ENCODE measurements at places on chromosomes 16 and 17.

GRCh38 chr16:85300406-85300968 is 188.2 kb upstream of the CIBAR2 start:
- DNase-seq, result no peak

GRCh38 chr17:28563475-28563874 is 7.8 kb downstream of the PIGS start:
- DNase-seq, result no peak

GRCh38 chr16:7871979-7872378 is 539.3 kb downstream of the RBFOX1 start:
- DNase-seq, result no peak

DNA sequence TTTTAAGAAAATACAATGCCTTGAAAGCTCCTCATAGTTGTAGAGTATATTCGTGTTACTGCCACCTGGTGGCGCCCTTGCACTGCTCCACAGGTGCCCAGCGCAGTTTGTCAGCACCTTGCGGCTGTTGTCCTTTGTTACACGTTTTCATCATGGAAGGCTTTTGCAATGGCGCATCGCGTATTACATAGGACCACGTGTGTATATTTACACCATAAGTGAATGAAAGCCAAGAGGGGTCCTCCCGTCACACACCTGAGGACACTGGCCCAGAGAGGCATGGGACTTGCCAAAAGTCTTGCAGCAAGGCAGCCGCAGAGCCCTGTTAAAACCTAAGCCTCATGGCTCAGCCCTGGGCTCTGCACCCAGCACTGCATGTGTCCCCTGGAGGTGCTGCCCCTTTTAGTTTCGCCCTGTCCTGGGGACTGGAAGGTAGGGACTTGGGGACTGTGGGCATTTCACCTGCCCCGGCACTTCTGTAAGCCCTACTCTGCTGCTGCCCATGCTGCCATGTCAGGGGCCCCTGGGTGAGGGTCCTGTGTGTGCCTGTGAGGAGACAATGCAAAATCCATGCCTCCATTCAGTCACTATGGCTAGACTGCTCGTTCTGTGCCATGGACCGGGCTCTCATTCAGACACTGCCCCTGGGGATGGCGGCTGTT is 24.3 kb downstream of the POLR3E start:
- DNase-seq, result peak; percentile 72

DNA sequence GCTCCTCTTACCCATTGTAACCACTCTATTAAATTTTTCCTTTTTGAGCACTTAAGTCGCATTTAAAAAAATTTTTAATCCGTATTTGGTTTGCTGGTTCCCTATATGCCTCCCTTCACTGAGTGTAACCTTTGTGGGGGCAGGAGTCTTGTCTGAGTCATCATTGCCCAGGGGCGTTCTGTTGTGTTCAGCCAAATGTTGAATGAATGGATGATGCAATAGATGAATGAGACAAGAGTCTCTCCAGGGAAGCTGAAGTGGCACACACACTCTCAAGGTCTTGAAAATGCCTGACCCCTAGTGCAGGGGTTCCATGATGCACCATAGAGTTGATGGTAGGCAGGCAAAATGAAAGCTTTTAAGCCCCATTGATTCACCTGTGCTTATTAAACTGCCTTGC is 123.0 kb upstream of the RBFOX1 start:
- no peak for DNase-seq

- DNase-seq, result no peak
These were observed 82.0 kb upstream of the ASIC2 start for GRCh38 chr17:33375103-33375502.

DNA sequence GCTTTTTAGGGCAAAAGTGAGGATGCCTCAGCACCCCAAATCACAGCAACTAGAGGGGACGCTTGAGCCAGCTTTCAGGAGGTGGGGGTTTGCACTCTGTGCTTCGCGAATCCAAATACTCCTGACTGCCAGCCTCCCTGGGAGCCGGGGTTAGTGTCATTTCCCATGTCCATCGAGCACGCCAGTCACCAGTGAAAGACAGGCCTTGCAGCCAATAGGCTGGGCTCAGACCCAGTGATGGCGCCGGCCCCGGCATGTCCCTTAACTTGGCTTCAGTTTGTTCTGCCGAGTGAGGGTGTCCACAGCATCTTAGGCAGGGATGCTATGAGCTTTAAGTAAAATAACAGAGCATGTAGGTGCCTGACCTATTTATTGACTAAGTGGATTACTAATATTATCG is 50.9 kb upstream of the CDC42EP4 start:
- DNase-seq, result no peak

GRCh38 chr16:85004587-85005205 is 6.6 kb downstream of the ZDHHC7 start:
- DNase-seq, result no peak

- DNase-seq, result no peak
These were observed 63.0 kb upstream of the ERCC4 start for GRCh38 chr16:13856811-13857511.

GRCh38 chr17:31570951-31571892 is 179.7 kb downstream of the RAB11FIP4 start:
- no peak for DNase-seq

- no peak for DNase-seq
These were observed 56.5 kb downstream of the SPAG9 start for GRCh38 chr17:51064061-51064735.

- DNase-seq, result no peak
These were observed 239.3 kb upstream of the EEF2KMT start for GRCh38 chr16:5336941-5337340.

DNA sequence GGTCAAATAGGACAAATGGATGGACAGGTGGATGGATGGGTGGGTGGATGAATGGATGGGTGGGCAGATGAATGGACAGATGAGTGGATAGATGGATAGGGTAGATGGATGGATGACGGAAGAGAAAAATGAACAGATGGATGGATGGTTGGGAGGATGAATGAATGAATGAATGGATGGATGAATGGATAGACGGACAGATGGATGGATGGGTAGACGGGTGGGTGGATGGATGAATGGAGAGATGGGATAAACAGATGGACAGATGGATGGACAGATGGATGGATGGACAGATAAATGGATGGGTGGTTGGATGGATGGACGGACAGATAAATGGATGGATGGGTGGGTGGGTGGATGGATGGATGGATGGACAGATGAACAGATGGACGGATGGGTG is 232.8 kb downstream of the GRIN2A start:
- DNase-seq, result no peak

DNA sequence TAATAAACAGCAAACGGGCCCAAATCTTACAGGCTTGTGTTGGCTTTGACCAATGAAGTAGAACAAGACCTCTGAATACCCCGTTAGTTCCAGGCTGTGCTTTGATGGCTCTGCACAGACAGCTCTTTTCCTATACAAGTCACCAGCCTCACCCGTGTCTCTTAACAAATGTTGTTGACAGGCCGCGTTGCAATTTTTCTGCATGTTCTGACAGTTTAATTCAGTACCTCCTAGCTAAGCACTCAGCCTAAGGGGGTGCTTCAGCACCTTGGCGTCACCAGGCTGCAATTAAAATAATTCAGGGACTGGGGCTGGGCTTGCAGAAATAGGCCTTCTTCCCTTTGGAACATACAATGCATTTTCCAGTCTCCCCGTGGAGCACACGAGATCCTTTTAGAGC is 500.1 kb downstream of the MAF start:
- DNase-seq, result no peak

GRCh38 chr17:29905086-29905878 is 24.7 kb downstream of the SSH2 start:
- DNase-seq, result no peak

DNA sequence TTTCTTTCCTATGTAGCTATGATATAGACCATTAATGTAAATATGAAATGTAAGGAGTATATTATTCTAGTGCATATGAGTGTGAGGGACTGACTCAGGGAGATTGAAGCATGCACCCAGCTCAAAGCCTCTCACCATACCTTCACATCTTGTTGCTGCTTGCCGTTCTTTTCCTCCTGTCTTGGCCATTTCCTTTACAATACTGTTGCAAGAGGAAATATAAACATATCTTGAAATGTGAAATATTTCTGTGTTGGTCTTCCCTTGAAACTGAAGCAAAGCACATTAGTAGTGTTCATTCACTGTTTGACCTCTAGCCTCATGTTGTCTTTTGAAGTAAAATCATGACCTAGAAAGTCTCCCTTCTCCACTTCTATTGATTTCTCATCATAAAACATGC is 46.6 kb downstream of the PHKB start:
- no peak for DNase-seq

DNA sequence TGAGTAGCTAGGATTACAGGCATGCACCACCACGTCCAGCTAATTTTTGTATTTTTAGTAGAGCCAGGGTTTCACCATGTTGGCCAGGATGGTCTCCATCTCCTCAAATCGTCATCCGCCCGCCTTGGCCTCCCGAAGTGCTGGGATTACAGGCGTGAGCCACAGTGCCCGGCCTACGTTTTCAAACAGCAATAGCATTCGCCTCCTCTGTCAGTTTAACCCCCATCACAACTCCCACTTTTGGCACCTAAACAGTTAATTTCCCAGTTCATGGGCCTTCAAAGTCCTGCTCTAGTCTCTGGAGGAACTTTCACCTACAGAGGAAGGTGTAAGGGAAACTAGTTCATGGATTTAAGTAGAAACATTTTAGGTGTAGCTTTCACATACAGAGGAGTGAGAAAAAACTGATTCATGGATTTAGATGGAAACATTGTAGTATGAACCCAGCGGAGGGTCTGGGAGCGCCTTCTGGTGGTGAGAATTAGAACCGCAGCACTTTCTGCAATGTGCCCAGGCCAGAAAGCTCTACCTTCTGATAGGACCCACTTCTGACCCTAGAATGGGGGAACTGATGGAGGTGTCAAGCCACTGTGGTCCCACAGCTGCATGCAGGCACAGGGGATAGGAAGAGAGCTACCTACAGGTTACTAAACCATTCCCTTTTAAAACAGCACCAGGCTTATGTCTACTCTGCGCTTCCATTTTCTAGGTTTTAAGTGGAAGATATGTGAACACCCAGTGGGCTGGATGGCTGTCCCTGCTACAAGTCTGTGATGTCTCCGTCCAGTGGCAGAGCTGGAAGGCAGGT is 12.0 kb upstream of the MEOX1 start:
- peak; percentile 77 for DNase-seq

GRCh38 chr17:7674934-7675333 is 12.4 kb downstream of the TP53 start:
- DNase-seq, result no peak

DNA sequence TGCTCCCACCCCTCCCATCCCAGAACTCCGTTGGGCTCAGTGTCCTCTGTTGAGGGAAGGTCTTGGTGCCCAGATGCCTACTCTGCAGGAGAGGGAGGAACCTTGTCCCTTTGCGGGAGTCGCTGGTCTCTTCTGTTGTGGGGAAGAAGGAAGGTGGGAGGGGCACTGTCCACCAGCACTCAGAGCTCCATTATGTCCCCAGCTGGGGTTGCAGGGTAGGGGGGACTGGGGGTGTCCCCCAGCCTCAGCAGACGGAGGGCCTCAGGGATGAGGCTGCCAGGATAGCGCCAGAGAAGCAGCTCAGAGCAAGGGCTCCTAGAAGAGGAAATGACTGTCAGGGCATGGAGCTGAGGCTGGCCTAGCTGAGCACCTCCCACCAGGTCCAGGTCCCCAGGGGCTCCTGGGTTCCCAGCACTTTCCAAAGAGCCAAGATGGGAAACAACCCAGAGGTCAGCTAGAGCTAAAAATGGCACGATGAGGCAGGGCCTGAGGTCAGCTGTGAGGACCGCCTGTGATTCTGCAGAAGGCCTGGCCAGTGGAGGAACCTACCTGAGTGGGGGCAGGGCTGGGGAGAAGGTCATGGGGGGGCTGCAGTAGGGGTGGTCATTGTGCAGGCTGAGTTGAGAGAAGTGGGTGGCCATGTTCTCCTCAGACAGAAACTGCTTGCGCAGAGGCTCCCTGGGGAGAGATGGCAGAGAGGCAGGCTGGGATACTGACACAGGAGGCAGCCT is 893 bp downstream of the HCFC1R1 start:
- DNase-seq, result peak; percentile 46

DNA sequence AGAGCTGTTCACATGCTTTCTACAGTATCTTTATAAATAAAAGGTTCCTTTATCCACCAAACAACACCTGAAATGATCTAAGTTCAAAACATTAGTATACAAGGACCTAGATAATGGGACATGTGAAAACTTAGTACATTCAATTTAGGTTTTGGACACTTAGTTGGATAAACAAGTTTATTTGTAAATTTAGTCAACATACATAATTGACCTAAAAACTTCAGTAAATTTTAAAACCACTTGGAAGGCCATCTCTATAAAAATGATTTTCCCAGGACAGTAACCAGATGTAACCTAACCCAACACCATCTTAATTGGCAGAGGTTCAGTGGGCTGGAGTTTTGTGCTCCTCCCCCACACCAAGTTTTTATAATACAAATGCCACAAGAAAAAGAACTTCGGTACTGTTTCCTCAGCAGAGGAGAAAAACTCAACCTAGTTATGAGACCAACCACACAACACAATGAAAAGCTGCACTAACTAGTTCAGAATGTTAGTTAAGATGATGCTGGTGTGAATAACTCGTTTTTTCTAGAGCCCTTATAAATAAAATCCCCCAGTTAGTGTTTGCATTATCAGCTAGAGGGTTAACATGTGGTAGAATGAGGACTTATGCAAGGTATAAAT is 7.2 kb upstream of the UNK start:
- DNase-seq, result no peak

DNA sequence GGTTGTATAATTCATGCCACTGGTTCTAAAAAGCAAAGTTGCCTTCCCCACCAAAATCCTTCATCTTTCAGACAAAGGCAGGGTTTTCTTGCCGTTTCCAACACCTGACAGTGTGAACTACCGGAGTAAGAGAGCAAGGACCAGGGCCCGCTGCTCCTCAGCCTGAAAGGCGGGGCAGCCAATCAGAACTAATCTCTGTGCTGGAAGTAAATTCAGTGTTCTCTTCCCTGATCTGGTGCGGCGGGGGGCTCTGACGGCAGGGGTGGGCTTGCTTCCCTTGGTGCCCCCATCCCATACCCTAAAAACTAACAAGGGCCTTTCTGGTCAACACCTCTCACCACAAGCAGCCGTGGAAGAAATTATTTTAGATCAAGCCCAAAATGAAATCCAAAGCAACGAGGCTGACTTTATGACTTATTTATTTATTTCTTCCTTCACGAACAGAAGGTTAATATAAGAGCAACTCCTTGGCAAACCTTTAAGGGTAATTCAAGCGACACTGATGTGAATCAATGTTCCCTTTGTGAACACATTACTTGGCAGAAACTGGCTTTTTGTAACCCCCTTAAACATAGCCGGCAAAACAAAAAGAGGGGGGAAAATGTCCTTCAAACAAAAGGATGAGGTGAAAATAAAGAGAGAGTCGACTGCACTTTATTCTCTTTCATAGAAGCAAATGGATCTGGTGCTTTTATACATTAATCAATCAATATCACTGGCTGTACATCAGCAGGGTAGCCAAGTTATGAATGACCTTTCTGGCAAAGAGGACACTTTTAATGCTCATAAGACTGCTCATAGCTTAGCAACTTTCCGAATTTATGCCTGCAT is 189.9 kb downstream of the ZFHX3 start:
- DNase-seq, result no peak

- DNase-seq, result no peak
These were observed 83.3 kb downstream of the HS3ST3A1 start for GRCh38 chr17:13518261-13519000.

GRCh38 chr17:65629234-65629690 is 67.8 kb upstream of the AXIN2 start:
- DNase-seq, result no peak

Data from activated T-cell treated with anti-CD3 and anti-CD28 coated beads, Interleukin-2, amount 50 U/mL, for 1 hour (primary cell).